ENCODE measurements at places on chromosomes 1 and 21.

DNA sequence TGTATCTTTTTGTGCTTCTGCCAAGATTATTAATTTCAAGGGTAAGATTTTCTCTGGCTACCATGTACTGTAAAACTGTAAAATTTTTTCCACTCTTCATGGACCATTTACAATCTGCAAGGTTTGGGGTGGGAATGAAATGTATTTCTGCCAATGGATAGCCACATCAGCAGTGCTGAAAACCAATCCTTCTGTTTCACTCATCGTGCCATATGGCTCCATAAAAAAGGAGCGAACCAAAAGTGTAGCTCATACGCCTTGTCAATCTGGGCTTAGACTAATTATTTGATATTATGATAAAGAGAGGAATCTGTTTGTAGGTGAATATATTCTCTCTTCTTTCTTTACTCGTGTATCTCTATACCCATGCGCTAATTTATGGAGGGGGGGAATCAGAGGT is 3.0 kb upstream of the SLC44A5 start:
- DNase-seq = no peak

DNA sequence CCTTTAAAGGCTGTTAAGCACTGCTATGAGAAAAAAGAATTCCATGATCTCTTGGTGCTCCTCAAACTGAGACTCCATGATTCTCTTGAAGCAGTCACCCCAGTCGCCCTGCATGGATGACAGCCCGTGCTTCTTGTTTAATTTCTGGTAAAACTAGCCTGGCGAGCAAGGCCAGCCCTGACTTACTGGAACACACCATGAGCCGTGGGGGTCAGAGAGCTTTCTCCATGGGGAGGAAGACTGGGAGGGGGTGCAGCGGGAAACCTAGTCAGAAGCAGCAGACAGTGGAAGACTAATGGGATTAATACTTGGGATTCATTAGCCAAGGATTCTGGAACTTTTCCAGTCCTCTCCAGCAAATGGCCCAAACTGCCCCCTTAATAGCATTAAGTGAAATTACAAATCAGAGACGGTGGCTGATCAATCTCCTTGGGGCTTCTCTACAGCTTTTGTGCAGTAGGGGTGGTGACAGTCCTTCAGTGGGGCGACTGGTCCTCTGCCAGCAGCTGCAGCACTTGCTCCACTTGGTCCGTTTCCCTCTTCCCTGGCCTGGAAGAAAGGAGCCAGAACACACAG is 57.2 kb upstream of the LRRN2 start:
- no peak for DNase-seq

DNA sequence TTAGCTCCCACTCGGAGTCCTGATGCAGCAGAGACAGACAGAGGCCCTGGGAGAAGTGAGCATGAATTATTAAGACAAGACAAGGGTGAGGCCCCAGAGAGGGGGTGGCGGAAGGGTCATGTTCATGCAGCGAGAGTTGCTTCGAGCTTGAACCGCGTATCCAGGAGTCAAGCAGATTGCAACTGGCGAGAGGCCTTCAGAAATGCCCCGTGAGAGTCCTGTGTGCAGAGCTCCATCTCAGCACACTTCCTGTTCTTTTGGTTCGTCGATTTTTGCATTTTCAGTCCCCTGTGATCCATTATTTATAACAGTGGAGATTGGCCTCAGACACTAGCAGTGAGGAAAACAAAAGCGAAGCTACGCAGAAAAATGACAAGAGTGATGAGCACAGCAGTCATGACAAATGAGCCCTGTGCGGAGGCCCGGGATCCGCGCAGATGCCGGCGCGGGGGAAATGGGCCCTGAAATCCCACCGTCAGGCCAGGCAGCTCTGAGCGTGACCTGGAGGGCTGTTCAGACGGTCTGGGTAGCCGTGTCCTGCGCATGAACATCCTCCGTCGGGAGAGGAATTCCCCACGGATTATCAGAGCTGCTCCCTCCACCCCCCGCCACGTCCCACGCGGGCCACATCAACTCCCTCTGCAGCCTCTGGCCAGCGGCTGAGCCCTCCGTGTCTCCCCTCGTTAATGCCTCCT is 15.0 kb downstream of the PDE9A start:
- DNase-seq = no peak

- DNase-seq = no peak
These were observed 31.6 kb downstream of the TMCC2 start for GRCh38 chr1:205259324-205259832.

DNA sequence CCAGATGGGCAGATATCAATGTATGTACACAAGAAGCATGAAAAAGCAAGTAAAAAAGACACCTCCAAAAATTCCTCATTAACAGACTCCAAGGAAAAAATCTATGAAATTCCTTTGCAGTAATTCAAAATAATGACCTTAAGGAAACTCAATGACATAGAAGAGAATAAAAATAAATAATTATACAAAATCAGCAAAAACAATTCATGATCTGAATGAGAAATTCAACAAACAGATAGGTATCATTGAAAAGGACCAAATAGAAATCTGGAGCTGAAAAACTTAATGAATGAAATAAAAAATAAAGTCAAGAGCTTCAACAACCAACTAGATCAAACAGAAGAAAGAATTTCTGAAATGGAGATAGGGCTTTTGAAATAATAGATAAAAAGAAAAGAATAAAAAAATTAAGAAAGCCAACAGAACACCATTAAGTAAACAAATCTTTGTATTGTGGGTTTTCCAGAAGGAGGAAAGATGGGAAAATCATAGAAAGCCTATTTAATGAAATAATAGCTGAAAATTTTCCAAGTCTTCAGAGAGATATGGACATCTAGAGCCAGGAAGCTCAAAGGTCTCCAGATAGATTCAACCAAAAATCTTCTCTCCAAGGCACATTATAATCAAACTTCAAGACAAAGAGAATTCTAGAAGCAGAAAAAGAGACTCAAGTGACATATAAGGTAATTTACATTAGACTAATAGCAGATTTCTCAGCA is 52.0 kb upstream of the KCNK1 start:
- no peak for DNase-seq

GRCh38 chr1:172143384-172144055 is 277.0 kb upstream of the C1orf105 start:
- DNase-seq = no peak

DNA sequence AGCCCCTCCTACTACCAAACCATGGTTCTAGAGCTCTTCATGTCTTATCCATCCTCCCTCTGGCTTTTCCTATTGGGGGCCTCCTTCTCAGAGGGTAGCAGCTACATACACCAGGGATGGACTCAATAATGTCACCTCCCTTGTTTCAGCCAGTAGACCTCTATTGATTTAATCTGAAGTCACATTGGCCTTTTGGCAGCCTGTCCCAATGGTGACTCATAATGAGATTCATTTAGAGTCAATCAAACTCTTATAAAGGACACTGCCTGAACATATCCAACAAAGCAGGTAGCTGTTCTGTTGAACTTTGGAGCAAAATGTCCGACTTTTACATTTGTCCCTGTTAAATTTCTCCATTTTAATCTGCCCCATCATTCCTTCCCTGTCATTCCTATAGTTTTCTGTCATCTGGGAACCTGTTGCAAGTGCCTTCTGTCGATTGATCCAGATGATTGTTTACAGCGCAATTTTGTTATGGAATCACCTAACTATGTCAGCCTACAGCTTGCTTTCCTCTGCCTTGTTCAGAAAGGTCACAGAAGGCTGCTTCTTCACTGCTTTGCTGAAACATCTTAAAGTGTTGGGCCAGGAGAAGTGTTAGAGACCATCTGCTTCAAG is 105.9 kb downstream of the ETS2 start:
- no peak for DNase-seq

- no peak for DNase-seq
These were observed 300.0 kb upstream of the VAMP3 start for GRCh38 chr1:7470904-7471638.

DNA sequence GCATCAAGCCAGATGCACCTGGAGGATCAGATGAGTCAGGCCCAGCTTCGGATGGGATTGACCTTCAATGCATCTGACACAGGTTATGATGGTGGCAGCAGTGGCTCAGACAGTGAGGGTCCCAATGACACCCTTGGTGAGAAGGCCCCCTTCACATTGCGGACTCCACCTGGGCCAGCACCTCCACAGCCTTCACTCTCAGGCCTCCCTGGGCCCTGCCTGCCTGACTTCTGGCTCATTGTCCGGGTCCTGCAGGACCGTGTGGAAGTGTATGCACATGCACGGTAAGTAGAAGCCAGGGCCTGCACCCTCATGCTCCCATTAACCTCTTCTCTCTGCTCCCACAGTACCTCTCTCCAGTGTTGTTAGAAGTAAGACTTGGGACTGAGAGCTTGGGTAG is 20.8 kb downstream of the HYI start:
- DNase-seq = no peak
